ENCODE measurements at places on chromosomes 13 and 19.

DNA sequence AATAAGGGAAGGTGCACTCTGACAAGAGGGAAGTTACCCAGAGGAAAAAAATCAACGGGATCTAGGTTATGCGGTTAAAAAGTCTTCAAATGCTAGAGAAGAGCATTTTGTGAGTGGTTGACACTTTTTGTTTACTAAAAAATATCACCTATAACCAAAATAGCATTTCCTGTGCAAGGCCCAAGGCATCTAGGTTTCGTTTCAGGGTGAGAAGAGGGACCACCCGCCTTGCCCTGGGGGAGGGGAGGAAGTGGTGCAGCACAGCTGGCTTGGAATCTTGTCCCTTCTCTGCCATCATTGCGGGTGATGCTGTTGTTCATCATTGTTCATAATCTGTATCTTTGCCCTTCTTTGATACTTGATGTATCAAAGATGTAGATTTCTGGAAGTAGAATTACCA, 80.6 kb downstream of the NUFIP1 start:
- DNase-seq = no peak

- DNase-seq = no peak
These were observed 40.2 kb downstream of the KCNRG start for GRCh38 chr13:50055454-50055853.

DNA sequence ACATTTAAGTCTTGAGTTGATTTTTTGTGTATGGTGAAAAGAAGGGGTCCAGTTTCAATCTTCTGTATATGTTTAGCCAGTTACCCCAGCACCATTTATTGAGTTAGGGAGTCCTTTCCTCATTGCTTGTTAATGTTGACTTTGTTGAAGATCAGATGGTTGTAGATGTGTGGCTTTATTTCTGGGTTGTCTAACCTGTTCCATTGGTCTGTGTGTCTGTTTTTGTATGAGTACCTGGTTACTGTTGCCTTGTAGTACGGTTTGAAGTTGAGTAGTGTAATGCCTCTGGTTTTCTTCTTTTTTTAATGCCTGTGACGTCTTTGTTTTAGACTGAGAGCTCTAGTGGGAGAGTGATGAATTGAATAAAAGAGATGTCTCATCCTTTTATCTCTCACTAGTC, 83.2 kb downstream of the NBEA start:
- no peak for DNase-seq

DNA sequence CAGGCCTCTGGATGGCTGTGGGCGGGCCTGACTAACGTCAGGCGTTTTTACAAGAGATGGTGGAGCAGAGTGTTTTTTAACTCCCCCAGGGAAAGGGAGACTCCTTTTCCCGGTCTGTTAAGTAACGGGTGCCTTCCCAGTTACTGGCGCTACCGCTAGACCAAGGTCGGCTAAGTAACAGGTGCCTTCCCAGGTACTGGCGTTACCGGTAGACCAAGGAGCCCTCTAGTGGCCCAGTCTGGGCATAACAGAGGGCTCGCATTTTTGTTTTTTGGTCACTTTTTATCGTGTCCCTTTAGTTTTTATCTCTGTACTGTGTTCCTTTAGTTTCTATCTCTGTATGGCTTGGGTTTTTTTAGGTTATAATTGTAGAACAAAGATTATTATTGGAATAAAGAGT, 10.0 kb downstream of the ZNF383 start:
- peak; percentile 30 for DNase-seq

GRCh38 chr13:73195091-73195490, 136.3 kb downstream of the KLF5 start:
- DNase-seq = no peak

- peak; percentile 89 for DNase-seq
These were observed 16.0 kb upstream of the ERCC1 start for GRCh38 chr19:45439569-45440258.

DNA sequence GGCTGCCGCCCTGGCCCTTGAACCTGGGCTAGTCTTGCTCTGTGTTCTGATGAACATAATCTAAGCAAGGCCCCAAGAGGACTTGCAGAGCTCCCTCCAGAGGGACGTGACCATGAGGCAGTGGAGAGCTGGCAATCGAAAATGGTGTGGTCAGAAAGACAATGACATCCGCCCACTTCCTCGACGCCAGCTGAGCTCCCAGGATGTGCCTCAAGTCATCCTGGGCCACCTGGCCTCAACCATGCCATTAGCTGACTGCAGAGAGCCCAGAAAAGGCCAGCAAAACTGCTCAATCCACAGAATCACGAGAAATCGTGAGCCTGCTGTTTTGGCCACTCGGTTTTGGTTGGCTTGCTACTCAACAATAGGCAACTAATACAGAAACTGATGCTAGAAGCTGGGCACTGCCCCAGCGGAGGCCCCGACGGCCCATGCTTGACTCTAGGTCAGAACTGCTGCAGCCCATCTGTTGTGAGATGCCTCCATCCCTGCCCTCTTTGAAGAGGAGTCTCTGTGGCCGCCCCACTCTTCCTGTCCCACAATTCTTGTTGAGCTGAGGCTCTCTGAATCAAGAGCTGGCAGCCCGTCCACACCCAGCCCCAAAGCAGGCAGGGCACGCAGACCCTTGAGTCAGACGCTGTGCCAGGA, 53.3 kb downstream of the STK24 start:
- no peak for DNase-seq

DNA sequence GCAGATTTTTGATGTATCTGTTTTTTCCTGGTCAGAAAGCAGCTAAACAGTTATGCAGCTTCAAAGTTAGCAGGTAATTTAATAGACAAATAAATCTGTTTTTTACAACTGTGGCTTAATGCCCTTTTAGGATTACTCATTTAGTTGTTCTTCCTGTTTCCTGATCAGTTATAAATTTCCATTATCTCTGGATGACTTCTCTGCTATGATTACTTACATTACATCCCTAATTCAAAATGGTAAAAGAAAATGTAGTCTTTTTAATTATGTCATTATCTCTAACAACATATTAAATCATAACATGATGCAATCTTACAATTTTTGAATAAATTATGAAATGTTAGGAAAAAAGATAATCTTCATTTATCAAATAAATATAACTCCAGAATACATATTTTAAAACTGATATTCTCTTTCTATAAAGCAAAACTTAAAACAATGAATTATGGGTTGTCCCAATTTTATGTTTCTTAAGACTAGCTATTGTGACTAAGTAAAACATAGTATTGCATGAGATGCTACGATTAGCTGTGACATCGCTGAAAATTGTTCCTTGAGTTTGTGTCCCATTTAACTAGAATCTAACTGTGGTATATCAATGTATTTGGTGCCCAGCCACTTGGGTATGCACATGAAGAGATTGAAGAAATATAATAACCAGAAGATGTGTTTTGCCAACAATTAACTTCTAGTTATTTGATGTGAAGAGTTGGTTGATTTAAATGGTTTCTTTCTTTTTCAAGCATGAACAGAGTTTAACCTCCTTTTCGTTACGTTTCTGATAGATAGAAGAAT, 605.3 kb upstream of the SPRY2 start:
- no peak for DNase-seq

DNA sequence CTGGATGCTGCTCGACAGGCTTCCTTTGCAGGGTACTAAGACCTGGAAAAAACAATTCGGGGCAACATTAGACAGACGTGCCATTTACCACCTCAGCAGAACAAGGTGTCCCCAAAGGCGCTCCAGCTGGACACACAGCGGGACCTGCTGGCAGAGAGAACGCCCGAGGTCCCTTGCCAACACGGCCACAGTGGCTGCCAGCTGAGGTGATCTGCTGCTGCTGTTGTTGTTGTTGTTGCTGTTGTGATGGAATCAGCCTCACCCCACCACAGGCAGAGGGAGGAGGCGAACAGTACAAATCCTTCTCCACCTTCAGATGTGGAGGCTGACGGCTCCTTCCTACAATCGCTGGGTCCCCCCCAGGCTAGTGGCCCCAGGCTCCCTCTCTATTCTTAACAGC, 25.2 kb downstream of the ANKRD27 start:
- DNase-seq = no peak

- DNase-seq = no peak
These were observed 252.1 kb downstream of the RFC3 start for GRCh38 chr13:34070006-34070405.

DNA sequence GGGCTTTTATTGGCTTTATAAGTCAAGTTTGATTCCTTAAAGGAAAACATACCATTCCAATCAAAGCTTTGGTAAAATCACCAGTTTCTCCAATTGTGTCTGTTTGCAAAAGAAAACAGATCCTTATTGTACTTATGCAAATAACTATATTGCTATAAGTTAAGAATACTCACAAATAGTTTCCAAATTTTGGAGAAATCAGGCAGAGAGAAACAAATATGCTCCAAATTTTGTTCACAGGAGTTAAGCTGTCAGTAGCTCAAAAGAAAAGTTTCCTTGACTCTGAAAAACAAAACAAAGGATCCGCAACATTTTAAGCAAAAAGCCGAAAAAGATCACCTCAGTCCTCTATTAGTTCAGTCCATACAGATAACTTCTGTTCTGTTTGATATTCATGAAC, 19.2 kb upstream of the IGFL4 start:
- no peak for DNase-seq

DNA sequence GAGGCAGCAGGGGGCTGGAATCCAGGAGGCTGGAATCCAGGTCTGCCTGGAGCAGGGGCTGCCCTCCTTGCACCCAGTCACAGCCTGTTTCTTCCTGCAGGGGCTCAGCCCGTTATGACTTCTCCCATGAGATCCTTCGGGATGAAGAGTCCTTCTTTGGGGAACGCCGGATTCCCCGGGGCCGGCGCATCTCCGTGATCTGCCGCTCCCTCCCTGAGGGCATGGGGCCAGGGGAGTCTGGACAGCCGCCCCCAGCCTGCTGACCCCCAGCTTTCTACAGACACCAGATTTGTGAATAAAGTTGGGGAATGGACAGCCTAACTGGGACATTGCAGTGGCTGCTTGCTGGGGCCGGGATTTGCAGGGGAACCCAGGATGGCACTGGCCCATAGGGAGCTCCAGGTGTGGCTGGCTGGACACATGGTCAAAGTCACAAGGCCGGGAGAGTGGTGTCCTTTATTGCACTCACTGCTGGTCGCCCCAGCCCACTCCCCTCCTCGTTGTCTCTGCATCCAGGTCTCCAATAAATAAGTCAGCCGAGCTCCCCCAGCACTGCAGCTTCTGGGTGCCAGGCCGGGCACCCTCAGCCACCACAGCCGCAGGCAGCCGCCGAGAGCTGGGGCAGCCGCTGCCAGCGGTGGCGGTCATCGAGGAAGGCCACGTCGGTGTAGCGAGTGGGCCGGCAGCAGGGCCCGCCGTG, 872 bp downstream of the PSPN start:
- no peak for DNase-seq

GRCh38 chr13:21130116-21130515, 46.2 kb downstream of the SKA3 start:
- no peak for DNase-seq

DNA sequence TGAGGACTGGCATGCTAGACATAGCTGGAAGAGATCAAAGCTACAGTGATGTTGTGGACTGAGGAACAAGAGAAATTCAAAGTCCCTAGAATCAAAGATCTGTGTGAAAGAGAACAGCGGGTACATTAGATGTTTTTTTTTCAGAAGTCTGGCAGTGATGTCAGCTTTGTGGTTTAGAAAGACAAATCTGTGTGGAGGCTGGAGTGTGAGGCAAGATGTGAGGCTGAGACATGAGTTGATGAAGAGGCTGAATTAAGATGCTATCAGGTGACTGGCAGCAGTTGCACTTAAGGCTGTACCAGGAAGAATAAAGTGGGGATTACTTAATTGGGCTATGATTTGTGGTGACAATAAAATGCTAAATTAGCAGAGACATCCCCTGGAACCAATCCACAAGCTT, 46.5 kb downstream of the DNAJC3 start:
- DNase-seq = no peak

DNA sequence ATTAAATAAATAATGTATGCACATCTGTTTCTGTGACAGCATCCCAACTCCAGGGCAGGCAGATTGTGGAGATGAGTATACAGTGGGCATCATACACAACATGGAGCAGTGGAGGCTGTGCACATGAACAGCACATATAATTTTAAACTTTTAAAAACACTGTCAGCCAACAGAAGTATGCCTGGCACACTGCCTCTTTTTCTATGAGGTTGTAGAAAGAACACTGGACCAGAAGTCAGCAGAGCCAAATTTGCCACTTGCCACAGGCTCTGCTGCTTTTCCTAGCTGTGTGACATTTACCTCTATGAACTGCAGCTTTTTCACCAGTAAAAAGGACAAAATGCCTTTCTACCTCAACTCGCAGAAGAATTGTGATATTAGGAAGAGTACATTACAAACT, 118.7 kb downstream of the FRY start:
- DNase-seq = no peak

- DNase-seq = no peak
These were observed 15.1 kb downstream of the CCDC97 start for GRCh38 chr19:41324921-41325639.

All from CD4-positive, alpha-beta T cell treated with Interleukin-1 beta for 1 hour (primary cell).